ENCODE measurements at places on chromosomes 4 and X.
A peak's percentile ranks its signal among the peaks of the same experiment; 100 is the strongest.

- DNase-seq = no peak
Observed at GRCh38 chr4:81486502-81486901, 14.8 kb upstream of the RASGEF1B start.

GRCh38 chr4:75848891-75849290 lies 53.4 kb downstream of the PPEF2 start:
- no peak for DNase-seq

DNA sequence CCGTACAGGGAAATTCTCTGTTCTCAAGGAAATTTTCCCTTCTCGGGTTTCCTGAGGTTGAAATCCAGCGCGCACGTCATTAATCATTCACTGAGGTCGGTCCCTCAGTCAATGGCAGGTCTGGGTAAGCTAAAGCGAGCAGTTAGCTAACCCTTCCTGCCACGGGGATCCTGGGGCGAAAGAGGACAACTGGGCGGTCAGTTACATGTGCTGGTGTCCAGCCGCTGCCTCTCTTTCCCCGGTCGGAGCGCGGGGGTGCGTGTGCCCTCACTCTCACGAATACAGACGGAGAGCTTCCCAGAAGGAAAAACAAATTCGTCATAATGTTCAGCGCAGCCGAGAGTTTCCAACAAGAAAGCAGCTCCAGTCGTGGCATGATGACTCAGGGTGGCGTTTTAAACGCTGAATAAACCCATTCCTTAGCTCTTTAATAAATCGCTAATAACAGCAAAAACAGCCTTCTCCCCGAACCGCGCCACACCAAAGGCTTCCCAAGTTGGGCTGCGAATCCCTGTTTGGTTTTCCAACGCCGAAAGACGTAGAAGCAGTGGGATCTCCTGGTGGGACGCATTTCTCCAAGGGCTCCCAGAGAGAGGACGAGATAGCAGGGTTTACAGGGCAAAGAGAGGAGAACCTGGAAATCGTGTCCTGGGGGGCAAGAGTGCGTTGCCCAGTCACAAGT lies 752 bp upstream of the FGF5 start:
- DNase-seq = no peak

- no peak for DNase-seq
Observed at GRCh38 chrX:149060921-149061320, 444.2 kb downstream of the IDS start.

DNA sequence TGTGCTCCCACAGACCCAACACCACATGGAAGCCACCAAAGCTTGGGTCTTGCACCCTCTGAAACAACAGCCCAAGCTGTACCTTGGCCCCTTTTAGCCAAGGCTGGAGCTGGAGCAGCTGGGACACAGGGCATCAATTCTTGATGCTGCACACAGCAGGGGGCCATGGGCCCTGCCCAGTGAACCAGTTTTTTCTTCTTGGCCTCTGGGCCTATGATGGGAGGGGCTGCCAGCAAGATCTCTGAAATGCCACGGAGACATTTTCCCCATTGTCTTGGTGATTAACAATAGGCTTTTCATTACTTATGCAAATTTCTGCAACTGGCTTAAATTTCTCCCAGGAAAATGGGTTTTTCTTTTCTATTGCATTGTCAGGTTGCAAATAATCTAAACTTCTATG lies 49.0 kb downstream of the SPANXA2 start:
- no peak for DNase-seq

DNA sequence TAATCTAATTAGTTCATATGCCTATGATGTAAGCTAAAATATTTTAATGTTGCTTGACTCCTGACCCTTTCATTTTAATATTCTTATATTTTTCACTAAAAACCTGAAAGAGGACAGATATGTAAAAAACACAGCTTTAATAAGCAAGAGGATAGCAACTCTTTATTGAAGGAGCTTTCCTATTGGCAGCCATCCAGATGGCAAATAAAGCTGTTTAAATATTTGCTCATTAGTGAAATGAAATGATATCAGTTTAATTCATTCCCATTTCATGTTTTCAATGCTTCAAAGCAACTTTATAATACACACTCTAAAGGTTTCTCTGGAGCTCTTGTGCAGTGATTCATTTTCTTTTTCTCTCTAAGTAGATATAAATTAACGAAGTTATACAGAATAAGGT lies 473.4 kb downstream of the PCDH7 start:
- no peak for DNase-seq

- no peak for DNase-seq
Observed at GRCh38 chr4:26028133-26028792, 114.2 kb downstream of the SMIM20 start.

DNA sequence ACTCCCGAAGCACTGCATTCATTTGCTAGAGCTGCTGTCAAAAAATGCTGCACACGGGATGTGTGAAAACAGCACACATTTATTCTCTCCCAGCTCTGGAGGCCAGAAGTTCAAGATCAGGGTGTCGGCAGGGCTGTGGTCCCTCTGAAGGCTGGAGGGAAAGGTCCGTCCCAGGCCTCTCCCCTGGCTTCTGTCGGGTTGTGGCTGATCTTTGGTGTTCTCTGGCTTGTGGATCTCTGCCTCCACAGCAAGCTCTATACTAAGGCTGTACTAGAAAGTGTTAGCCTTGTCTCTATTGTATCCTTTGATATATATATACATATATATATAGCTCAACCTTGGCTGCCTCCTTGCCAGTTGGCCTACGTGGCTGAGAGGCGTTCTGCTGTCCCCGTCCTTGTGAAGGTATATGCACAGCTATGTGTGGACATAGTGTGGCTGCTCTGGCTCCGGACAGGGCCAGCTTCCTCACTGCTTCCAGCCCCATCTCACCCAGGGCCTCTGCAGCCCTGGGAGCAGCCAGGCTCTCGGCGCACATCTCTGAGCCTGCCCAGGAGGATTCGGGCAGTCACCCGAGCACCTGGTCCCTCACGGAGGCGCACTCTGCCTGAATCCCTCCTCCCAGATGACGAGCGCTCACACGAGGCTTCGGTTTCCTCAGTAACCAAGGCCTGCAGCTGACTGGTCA lies 15.0 kb upstream of the DUSP9 start:
- DNase-seq = no peak

- DNase-seq = no peak
Observed at GRCh38 chr4:36549252-36549651, 267.8 kb downstream of the DTHD1 start.

DNA sequence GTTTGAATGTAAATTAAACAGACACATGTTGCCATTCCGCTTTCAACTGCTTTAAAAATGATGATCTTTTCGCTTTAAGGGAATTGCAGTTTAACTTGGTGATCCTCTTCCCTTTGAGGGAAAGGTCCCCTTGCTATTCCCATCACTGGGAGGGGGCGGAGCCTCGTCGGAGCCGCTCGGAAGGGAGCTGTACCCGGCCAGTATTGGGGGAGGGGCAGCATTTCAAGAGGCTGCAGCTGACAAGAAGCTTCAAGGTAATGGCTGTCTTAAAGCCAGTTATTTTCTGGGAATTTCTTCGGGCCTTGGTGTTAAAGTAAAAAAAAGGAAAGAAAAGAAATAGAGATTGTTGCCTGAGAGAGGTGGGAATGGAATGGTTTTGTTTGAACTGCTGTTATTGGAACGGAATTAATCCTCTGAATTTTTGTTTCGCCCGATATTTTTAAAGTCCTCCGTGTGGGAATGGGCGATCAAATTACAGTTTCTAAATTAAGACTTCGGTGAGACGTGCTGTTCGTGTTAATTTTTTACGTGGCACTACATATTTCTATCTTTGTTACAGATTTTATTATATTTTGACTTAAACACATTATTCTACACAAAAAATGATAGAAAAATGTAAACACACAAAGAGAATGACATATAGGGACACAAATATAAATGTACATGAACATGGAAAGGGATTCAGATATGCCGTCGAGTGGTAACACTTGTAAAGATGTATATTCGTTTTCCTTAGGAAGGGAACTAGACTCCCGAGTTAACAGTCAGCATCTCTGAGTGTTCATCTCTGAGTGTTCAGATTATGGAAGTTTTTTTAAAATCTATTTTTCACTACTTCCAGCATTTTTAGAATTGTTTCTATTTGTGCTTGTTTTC lies 9.2 kb downstream of the PWWP3B start:
- DNase-seq = no peak

DNA sequence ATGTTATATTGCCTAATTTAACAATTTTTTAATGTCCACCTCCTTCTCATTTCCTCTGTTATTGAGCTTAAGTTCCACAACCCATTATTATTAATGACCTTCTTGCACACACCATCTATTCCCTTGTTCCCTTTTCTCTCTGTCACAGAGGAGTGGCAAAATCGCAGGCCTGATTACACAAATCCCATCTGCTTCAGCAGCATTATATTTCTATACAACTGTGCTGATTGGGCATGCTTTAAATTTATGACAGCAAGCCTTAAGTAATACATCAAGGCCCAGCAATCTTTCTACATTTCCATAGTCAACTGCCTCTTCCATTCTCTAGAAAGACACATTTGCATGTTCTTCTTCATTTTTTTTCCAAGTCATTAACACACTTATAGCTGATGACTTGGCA lies 423.8 kb downstream of the PRDM5 start:
- no peak for DNase-seq

DNA sequence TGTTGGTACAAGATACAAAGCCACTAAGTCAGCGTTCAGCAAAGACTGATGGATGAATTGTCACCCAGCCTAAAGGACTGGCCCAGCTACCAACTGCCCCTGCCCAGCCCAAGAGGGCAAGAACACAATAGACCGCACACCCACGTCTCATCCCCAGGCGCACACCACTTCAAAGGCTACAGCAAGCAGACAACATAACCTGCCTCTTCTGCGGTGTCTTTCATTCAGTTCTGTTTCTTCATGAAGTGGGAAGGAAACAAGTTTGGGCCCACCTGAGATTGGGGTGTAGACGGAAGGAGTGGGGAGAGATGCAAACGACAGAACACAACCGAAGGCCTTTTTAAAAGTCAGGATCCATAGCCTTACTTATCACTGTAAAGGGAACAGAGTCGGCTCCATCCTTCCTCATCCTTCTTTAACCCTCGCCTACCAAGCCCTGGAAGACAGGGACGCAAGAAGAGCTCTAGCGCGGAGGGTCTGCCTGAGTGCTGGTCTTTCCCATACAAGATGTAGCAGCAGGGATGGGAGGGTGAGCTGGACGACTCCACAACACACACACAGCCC lies 691 bp downstream of the SCARB2 start:
- peak; percentile 52 for DNase-seq

DNA sequence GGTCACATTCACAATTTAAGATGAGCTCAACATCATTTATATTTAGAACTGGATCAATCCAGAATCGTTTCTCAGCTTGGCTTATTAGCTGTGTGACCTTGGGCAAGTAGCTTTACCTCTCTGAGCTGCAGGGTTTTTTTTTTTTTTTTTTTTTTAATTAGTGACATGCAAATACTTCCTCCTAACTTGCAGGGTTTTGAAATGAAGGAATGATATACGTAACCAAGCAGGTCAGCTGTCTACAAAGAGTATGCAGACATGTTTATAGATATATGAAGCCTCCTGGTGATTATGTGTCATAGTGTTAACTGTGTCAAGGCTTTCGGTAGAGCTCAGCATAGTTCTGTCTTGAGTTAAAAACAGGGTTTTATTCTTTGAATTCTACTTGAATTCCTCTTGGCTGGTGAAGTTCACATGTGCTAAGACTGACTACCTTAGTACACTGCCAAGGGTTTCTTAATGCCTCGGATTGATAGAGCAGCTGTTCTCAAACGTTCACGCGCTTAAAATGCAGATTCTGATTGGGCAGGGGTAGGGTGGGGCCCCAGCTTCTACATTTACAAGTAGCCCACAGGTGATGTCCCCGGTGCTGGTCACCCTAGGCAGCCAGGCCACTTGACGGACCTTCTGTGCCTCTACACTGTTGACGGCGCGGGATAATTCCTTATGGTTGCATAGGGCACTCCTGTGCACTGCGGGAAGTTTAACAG lies 654 bp upstream of the STS start:
- peak; percentile 49 for DNase-seq

GRCh38 chr4:39169426-39169825 lies 12.9 kb upstream of the WDR19 start:
- DNase-seq = no peak

- no peak for DNase-seq
Observed at GRCh38 chrX:116667346-116668134, 204.8 kb upstream of the CT83 start.

- DNase-seq = no peak
Observed at GRCh38 chrX:31350808-31351074, 278.9 kb upstream of the FTHL17 start.

DNA sequence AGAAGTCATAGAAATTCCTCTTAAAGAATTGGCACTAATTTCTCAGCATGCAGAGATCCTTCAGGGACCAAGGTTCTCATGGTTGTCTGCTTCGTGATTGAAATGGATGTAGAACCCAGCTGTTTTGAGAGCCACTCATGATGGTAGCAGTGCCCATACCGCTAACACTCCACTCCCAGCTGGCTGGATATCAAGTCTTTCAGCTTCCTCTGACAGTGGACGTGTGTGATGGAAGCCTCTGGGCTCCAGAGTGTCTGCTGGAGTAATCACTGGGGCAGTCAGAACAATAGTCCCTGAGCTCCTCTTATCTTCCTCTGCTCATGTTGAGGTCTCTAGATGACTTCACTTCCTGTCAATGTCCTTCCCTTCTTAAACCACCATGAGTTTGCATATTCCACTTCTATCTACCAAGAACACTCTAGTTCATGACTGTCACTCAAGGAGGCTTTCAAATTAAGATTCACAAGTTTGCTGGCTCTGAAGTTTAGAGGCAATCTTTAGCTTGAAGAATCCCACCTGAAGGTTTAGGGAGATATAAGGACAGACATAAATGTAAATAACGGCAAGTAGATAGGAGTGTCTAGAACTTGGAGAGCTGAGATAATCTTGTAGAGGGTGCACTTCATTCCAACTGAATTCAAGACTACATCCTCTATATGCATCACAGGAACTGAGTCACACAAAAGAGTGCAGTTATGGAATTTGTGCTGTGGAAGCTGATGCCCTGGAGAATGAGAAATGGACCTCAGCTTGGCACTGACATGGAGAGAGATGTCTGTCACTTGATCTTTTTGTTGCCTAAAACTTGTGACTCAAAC lies 64.5 kb upstream of the WDR1 start:
- DNase-seq = no peak

- no peak for DNase-seq
Observed at GRCh38 chr4:157121401-157121800, 45.5 kb downstream of the GLRB start.

- DNase-seq = peak; percentile 24
Observed at GRCh38 chr4:33060674-33061542, 2340.7 kb downstream of the PCDH7 start.

DNA sequence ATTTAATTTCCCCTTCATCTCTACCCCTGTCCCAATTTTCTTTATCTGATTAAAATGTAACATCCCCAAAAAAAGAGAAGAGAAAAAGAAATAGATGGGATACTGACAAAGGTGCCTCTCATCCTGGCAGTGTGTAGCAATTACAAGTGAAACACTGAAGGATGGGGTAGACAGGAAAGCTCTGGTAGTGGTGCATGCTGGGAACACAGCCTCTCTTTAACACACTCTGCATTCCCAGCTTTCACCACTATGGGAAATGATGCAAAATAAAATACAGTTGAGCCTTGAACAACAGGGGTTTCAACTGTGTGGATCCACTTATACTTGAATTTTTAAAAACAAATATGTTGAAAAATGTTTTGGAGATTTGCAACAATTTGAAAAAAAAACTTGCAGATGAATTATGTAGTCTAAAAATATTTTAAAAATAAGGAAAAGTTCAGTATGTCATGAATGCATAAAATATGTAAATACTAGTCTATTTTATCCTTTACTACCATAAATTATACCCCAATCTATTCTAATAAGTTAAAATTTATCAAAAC lies 239.2 kb upstream of the DDX53 start:
- DNase-seq = no peak

All from transverse colon (tissue), 4 donors.